Left cardiac atrium (tissue), 4 donors: ENCODE measurements at places on chromosomes 5 and 9.

- peak; percentile 18 for DNase-seq
These were observed 129.0 kb downstream of the DAB2IP start for GRCh38 chr9:121780177-121781040.

DNA sequence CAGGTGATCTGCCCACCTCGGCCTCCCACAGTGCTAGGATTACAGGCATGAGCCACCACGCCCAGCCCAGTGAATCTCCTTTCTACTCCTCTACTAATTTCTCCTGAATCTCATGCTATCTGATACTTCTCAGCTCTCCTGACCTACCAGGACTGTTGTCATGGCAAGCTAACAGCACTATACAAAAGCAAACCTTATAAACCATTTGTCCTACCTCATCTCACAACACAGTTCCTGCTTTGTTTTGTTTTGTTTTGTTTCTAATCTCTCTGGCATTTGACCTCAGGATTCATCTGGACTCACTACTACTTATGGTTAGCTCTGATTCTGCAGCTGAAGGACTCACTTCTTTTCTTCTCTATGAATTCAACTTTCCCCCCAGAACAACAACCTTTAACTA, 734.8 kb downstream of the TLE1 start:
- no peak for DNase-seq

DNA sequence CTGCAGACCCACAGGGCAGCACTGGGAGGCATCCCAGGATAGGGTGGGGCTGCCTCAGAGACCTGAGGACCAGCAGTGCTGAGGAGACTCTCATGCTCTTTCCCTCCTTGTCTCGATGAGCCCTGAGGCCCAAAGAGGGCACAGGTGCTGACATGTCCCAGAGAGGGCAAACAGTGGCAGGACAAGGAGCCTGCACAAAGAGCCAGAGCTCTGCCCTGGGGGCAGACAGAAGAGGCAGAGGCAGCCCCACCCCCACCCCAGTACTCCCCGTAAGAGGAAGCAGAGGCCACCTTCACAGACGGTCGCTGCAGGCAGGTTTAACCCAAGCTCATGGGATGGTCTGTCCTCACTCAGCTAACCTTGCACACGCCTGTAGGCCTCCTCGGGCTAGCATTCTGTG, 29.4 kb upstream of the TTLL11 start:
- no peak for DNase-seq

- DNase-seq = peak; percentile 70
These were observed 69.3 kb downstream of the HSD17B3 start for GRCh38 chr9:96232539-96233241.

- no peak for DNase-seq
These were observed 147.0 kb upstream of the RASA1 start for GRCh38 chr5:87120518-87121303.

DNA sequence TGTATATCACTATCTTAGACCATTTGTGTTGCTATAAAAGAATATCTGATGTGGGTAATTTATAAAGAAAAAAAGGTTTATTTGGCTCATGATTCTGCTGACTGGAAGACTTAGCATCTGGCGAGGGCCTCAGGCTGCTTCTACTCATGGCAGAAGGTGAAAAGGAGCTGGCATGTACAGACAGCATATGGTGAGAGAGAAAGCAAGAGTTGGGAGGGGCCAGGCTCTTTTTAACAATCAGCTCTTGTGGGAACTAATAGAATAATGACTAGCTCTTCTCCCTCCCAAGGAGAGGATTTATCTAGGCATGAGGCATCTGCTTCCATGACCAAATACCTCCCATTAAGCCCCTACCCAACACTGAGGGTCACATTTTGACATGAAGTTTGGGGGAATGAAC, 130.2 kb upstream of the SV2C start:
- no peak for DNase-seq

DNA sequence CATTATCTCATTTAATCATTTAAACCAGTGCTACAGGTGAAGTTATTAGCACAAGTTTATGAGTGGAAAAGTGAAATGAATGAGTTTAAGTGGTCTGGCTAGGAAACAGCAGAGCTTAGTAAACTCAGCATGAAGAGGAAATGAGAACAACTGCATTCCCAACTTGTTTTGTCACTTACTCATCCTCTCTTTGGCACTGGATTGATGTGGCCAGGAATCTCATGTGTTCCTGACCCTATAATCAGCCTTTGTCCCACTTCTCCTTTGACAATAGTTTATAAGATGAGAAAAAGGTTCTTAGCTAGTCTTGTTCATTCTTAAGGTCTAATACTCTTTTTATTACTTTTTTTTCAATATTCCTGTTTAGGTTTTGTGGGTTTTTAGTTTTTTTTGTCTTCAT, 559.2 kb upstream of the TLE4 start:
- no peak for DNase-seq

DNA sequence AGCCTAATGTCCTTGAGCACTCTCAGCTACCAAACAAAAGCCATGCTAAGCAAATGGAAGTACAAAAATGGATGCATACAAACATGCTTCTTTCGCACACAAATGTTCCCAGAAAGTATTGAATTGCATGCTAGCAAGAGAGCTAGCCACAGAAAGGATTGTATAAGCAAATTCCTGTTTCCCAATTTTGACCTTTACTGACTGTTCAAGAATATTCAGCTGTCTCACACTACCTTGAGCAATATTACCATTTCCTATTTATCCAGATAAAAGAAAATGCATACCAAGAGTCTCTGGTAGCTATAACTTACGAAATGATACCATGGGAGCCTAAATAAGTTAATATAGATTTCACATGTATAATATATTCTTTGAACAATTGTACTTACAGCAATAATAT, 264.6 kb downstream of the TMEM167A start:
- no peak for DNase-seq

GRCh38 chr9:74036549-74037231, 460.4 kb upstream of the RORB start:
- DNase-seq = no peak

- no peak for DNase-seq
These were observed 132.9 kb downstream of the LHFPL2 start for GRCh38 chr5:78515670-78516069.
